ENCODE measurements at places on chromosomes 7 and 10.

GRCh38 chr10:12051241-12051640, 8.6 kb upstream of the UPF2 start:
- DNase-seq, result no peak

GRCh38 chr10:74310652-74311257, 159.7 kb downstream of the ADK start:
- no peak for DNase-seq

- peak; percentile 35 for DNase-seq
These were observed 174.8 kb downstream of the DKK1 start for GRCh38 chr10:52488606-52489485.

DNA sequence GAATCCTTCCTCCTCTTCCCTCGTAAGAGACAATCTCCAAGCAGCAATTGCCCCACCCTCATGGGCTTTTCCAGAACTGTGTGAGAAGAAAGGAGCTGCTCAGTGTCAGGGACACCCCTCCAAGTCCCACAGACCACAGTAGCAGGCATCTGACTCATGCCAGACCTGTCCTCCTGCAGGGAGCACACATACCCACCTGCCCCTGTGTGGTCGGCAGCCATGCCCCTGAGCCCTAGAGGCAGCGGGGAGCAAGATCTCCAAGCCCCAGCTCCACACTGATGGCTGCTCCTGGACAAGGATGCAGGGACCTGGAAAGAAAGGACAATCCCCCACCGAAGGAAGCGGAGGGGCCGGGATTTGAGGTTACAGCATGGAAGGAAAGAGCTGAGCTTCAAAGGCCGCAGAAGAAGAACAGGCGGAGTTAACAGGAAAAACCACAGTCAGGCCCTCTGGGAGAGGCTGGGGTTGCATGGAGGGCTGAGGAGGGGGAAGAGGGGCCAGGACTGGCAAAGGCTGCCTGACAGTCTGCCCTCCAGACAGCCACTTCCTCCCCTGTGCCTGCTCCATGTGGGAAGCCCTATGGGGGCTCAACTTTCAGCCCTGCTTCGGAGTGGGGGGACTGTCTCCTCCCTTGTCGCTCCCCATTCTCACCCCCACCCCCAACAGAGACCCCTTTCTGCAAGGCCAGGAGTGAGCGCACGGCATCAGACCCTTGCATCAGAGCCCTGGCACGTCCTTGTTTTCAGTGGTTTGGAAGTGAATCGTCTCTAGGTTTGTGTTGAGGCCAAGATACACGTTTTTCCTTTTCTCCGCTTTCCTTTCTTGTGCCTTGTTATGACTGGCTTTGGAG, 46.8 kb downstream of the ASB13 start:
- no peak for DNase-seq

- peak; percentile 89 for DNase-seq
These were observed 1.4 kb upstream of the THSD7A start for GRCh38 chr7:11833431-11833830.

GRCh38 chr10:110506448-110506847, 8.7 kb downstream of the DUSP5 start:
- DNase-seq, result no peak

DNA sequence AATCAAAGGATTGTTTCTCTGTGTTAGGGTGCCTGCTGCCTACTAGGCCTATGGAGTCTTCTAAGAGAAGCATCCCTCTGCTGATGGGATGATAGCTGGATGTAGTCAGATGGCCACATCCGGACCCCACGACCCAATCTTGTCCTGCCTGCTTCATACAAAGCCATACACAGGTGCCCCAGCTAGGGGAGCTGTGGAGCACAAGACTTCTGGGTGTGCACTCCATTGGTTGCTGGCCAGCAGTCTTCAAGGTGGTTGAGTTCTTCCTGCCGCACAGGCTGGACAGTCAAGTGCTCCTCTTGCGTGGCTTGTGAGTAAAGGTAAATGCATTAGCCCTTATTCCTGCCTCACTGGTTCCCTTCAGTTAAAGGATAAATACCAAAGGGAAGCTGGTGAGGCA, 120.2 kb downstream of the TEX36 start:
- DNase-seq, result no peak

- peak; percentile 48 for DNase-seq
These were observed 789 bp downstream of the PDGFA start for GRCh38 chr7:518630-519483.

- no peak for DNase-seq
These were observed 49.6 kb downstream of the MPP7 start for GRCh38 chr10:28253169-28253785.

DNA sequence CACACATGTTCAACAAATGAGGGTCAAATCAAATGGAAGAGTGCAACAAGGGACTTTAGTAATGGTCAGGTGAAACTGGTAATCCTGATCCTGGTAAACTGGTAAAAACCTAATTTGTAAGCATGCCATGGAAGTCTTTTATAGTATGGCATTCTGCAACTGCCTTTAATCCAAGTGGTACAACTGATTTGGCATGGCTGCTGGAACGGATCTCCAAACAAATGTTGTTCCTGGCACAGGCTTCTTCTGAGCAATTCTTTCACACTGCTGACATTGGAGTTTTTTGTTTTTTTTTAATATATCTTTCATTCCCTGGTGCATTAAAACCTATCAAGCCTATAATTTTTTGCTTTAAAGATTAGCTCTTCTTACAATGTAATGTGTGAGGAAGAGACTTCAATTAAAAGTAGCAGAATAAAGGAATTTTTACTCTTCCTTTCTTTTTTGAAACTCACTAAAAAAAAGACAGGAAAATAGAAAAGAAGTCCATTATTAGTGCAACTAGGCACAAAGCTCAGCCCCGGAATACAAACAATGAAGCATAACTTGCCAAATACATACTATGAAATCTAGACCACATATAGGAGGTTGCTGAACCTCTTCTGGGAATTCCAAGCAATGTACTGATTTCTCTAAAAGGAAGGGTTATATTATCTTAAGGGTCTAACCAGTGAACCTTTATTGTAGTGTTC, 79.3 kb upstream of the OIT3 start:
- DNase-seq, result no peak

- no peak for DNase-seq
These were observed 697 bp downstream of the ARPC1A start for GRCh38 chr7:99326408-99326782.

DNA sequence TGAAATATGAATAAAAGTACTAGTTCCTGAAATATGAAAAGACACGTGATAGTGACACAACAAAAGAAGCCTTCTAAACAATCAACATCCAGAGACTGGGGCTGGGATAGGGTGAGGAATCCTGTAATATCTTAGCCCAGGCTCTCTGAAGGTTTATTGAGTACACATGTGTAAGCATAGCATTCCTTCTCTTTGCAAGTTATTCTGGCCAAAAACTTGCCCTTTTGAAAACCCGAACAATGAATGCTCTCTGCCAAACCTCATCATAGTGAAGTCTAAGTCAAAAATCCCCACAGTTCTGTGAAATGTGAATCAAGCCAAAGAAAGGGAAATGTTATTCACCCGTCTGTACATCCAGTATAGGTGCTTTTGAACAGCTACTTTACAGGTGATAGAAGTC, 11.6 kb downstream of the SEMA3D start:
- no peak for DNase-seq

GRCh38 chr10:26214551-26215395, 1.8 kb upstream of the GAD2 start:
- no peak for DNase-seq

- no peak for DNase-seq
These were observed 163.9 kb downstream of the MAD1L1 start for GRCh38 chr7:2068693-2069471.
